Activated CD4-positive, alpha-beta T cell treated with anti-CD3 and anti-CD28 coated beads, Interleukin-2, amount 10 ng/mL, durations not matched to agents 7 days and 5 days (primary cell): ENCODE measurements at places on chromosomes 13 and 19.

DNA sequence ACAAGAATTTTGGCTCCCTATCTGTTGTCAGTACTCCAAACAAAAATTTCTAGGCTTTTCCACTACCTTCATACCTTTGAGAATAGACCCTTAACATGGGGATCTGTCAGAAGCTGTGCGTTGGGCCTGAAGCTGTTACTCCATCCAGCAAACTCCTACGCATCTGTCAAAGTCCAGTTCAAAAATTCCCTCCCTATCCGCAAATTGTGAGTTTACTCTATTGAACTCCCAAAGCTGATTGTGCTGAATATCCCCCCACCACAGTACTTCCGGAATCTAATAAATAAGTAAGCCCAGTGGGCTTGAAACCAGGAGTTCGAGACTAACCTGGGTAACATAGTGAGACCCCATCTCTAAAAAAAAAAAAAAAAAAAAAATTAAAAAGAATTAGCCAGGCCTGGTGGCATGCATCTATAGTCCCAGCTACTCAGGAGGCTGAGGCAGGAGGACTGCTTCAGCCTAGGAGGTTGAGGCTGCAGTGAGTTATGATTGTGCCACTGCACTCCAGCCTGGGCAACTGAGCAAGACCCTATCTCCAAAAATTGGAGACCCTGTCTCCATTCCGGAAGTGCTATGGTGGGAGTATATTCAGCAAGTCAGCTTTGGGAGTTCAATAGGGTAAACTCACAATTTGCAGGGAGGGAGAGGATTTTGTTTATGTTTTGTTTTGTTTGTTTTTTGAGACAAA lies 930 bp upstream of the FBN3 start:
- no peak for DNase-seq

DNA sequence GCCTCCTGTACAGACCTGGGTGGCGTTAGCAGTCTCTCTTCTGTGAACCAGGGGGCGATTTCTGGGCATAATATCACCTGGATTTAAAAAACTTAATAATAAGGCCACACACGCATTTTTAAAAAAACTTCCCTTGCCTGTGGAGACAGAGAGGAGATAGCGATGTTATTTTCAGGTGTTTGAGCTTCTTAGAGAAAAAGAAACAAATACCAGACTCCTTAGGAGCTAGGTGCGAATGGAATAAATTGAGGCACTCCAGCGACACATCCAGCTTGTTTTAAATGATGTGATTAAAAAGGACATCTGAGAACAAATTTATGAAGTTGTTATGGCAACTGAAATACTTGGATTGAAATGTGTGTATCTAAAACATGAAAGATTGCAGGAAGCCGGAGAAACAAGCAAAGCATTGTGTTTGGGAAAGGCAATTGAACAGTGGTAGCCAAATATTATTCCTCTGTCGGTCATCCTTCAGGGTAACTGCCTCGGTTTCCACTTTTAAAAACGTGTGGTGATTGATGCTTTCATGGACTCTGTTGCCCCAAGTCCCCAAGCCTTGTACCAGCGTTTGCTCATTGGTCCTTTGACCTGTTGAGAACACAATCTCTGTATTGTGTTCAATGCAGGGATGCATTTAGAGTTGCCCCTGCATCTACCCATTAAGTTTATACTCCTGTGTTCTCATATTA lies 158.7 kb downstream of the TM9SF2 start:
- no peak for DNase-seq

DNA sequence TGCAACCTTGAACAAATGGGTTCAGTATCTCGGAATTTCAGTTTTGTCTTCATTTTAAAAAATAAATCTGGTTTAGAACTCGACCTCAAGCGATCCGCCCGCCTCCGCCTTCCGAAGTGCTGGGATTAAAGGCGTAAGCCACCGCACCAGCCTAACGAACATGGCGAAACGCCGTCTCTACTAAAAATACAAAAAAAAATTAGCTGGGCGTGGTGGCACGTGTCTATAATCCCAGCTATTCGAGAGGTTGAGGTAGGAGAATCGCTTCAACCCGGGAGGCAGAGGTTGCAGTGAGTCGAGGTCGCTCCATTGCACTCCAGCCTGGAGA lies 571 bp downstream of the ZNF302 start:
- DNase-seq, result no peak

DNA sequence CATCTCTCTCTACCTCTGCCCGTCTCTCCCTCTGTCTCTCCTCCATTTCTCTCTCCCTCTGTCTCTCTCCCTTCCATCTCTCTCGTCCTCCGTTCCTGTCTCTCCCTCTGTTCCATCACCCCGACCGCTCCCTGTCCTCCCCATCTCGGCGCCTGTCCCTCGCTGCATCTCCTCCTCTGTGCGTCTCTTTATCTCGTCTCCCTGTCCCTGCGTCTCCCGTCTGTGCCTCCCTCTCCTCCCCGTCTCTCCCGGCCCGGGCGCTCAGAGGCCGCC lies 4.6 kb downstream of the GRIN2D start:
- DNase-seq, result no peak

GRCh38 chr19:29542776-29543175 lies 17.0 kb downstream of the VSTM2B start:
- no peak for DNase-seq

DNA sequence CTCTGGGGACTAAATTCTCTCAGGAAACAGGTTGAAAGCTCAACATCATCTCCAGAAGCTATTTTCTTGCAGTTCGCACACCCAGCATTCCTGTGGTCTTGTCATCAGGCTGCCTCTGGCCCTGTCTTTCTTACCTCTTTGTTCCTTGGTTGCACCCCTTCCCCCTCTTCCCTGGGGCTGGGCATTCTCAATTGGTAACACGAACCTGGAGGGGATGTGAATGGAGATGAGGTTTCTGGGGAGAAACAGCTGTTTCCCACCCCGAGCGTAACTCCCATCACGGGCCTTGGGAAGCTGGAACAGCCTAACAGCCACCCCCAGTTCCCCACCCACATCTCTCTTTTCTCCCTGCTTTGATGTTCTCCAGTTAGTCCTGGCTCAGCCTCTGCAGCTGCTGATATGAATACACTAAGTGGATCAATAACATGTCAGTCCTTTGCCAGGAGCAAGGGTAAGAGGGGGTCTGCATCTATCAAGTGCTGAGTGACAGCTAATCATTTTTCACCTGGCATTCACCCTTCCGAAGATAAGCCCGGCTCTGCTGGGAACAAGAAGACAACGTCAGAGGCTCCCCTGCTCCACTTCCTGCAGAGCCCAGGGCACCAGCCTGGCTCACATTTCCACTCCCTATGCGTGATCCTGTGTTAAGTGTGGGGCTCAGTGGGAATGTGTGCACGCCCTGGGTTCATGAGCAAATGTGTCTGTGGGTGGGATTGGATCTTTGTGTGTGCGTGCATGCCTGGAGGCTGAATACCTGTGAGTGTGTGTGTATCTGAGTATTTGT lies 74.0 kb upstream of the KCTD15 start:
- DNase-seq, result no peak

GRCh38 chr13:92825938-92826596 lies 400.5 kb upstream of the GPC6 start:
- DNase-seq, result no peak

DNA sequence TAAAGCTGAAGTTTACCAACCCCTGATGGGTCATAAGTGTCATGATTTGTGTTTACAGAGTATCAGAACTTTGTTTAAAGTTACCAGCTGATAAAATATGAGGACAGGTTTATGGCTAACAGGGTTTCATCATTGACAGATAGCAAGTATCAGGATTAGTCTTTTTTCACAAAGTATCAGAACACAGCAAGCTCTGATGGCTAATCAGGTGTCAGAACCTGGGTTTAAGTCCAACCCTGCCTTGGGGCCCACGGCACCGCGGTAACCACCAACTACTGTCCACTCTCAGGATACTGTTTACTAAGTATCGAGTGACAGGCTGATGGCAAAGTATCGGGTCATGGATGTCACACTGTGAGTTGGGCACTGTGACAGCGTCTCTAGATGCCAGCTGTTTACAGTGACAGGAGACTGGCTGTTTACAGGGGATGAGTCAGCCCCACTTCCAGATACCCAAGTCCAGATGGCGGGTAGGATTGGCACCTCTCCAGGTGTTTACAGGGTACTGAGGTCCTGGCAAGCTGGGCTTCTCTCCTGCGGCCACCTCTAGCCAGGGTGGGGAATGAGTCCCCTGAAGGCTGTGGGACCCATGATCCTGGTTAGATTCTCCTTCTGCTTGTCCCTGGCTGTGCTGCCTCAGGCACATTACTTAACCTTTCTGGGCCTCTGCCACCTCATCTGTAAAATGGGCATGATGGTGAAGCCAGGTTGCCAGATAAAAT lies 21.8 kb downstream of the ARRDC2 start:
- DNase-seq, result no peak

GRCh38 chr13:59924256-59924655 lies 239.5 kb downstream of the DIAPH3 start:
- no peak for DNase-seq

- DNase-seq, result no peak
These were observed 77.1 kb downstream of the CCNA1 start for GRCh38 chr13:36509369-36509768.

DNA sequence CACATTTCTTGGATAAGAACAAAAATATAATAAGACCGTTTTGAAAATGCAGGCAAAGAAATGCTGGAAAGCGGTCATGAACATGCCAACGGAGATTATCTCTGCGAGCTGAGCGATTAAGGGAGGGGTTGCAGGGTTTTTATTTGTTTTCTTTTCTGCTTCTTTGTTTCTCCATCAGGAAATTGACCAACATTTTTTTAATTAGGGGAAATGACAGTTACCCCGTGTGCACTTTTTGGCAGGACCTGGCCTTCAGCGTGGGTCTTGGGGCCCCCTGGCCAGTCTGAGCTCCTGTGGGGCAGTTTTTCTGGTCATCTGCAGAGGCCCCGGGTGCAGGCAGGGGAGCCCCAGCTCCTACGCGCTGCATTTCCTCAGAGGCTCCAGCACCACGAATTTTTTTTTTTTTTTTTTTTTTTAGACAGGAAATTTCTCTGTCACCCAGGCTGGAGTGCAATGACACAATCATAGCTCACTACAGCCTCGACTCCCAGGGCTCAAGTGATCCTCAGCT lies 31.3 kb upstream of the HOMER3 start:
- DNase-seq, result no peak

DNA sequence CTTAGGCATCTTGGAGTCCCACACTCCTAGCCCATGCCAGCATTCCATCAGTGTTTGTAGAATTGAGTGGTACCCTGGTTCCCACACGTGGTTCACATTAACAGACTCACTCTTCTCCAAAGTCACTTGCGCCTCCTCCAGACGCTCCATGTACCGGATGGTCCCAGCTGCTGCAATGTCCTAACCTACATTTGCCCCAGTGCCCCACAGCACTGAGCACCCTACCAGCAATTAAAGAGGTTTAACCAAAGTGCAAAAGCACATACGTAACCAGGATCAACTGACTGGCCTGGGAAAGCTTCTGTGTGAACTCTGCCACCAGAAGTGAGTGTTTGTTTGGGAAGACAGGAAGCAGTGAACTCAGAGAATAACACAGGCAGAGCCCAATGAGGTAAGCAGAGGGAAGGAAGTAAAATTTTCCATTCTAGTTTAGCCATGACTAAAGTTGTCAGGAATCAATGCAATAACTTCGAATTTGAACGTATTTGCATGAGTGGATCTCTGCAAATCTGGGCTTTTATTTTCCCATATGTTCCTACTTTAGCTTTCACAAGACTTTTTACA lies 7.3 kb upstream of the MEDAG start:
- DNase-seq, result no peak

DNA sequence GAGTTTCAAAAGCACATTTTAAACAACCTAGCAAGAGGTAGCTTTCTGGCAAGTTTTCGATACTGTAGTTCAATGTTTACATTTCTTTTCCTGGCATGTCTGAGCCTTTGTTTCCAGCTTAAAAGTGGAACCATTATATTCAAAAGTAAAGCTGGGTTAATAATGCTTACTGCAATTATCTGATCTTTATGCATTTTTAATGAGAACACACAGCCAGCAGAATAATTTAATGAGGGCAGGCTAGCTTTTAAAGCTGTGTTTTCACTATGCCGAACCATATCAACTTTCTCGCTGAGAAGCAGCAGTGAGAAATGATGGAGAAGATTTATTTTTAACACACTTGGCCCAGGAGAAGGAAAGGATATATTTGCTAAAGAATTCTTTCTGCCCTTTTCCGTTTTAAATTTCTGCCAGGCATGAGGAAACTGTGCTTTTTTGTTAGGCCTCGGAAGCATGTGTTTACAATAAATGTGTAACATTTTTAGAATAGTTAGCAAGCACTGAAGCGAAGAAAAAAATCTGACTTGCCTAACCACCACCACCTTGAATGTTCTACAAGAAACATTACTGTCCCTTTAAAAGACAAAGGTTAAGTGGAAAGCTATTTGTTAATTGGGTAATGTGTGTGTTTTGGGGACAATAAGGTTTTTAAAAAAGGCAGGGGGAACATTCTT lies 1.0 kb downstream of the MBNL2 start:
- no peak for DNase-seq
